SW 1271 (cell line): ENCODE measurements at places on chromosomes 4 and X.

- no peak for DNase-seq
Measured at GRCh38 chrX:152177052-152177451, 38.7 kb upstream of the MAGEA10 start.

- DNase-seq = no peak
Measured at GRCh38 chr4:125131891-125132680, 182.7 kb upstream of the FAT4 start.

DNA sequence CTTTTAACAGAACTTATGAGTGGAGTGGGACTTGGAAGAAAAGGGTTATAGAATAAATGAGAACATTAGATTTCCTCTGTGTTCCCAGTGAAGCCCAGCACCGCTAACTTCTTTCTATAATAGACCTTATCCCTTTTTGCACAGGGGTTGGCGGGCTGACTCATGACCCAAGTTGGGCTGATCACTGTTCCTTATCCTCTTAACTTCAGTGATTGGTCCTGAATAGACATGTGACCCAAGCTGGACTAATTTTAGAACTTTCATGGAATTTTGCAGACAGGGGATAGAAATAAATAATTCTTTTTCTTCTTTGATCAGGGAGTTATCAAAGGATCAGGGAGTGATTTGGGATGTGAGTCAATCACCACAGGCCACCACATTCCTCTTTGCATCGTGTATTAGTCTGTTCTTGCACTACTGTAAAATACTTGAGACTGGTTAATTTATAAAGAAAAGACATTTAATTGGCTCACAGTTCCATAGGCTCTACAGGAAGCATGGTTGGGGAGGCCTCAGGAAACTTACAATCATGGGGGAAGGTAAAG is 75.9 kb downstream of the UCHL1 start:
- DNase-seq = no peak

GRCh38 chr4:10104211-10104990 is 12.2 kb downstream of the WDR1 start:
- DNase-seq = no peak

DNA sequence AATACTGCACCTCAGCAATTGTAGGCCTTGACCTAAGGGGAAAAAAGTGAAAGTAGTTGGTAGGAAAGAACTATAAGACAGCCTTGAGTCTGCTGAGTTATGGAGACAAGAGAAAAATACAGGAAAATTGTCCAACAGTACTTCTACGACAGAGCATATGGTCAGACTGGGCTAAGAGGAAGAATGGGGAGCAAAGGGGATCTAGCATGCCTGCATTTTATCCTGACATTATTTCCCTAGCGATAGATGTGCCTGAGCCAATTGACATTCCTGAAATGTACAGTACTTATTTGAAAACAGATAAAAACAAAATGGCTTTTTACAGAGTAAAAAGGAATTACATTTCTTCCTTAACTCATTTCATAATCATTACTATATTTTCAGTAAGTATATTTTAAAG is 22.2 kb downstream of the GUCY1A1 start:
- DNase-seq = no peak

DNA sequence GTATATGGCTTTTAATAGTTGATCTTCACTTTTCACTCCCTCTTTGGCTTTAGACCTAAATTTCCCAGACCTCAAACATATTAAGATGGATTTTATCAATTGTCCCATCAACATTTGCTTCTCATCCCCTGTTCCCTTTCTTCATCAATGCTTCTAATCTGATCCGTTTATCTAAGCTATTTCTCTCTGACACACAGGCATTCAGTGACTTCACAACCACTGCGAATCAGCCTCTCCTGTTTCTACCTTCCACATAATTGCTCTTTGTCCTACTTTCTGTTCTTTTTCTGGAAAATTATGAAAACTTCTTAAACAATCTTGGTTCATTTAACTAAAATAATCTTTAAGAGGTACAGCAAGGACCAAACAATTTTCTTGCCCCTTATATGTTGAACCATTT is 115.2 kb downstream of the GLRA3 start:
- no peak for DNase-seq
